ENCODE measurements at places on chromosomes 16 and 17.

GRCh38 chr16:20870122-20870820 is 29.9 kb downstream of the DCUN1D3 start:
- DNase-seq: no peak

DNA sequence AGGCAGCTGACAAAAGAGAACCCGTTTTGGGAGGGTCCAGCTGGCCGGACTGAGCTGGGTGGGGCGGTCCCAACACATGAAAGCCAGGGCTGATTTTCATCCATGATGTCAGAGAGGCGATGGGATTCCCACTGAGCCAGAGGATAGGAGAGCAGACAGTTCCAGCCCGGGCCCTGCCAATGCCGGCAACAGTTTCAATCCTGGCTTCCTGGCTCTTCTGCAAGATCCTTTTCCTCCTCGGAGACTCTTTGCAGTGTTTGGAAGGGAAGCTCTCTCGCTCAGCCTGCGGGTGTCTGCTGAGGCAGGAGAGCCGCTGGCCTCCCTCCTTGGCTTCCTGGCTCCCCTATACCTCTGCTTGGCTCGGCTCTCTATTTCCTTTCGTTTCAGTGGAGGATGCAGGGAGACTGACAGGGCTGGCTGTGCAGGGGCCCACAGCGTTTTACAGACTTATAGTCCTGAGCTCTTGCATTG is 145.5 kb upstream of the SOX9 start:
- peak; percentile 61 for DNase-seq

GRCh38 chr16:16080465-16081065 is 131.1 kb downstream of the ABCC1 start:
- DNase-seq: no peak

- peak; percentile 95 for DNase-seq
These were observed 47.1 kb downstream of the VMP1 start for GRCh38 chr17:59754552-59754951.

DNA sequence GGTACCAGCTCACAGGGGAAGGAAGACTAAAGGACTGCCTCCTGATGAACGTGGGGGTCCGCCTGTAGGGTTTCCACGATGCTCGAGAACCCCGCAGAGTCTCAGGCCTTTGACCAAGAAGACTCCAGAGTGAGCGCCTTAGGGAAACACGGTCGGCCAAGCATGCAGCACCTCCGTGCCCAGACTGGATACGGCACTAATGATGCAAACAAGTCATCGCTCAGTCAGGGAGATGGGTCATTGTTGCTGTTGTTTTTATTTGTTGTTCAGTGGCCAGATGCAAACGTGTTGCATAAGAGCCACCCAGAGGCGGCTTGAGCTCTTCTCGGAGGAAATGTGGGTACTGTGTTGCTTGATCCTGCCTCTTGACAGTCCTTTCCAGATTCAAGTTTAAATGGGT is 19.3 kb upstream of the RBFOX3 start:
- DNase-seq: no peak

- no peak for DNase-seq
These were observed 283.0 kb downstream of the MAF start for GRCh38 chr16:79317521-79317920.

DNA sequence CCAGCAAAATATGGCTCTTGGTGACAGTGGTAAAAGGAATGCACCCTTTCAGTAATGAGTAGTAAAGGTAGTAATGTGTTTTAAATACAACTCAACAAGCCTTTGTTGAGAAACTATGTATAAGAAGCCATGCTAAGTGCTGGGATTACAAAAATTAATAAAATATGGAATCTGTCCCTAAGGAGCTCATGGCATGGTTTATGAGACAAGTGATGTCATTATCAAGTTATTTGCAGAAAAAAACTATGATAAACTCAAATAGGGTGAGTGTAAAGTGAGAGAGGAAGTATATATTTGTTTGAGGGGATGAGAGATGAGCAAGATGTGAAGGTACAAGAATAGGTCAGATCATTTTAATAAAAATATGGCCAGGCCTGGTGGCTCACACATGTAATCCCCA is 76.9 kb downstream of the NF1 start:
- no peak for DNase-seq

DNA sequence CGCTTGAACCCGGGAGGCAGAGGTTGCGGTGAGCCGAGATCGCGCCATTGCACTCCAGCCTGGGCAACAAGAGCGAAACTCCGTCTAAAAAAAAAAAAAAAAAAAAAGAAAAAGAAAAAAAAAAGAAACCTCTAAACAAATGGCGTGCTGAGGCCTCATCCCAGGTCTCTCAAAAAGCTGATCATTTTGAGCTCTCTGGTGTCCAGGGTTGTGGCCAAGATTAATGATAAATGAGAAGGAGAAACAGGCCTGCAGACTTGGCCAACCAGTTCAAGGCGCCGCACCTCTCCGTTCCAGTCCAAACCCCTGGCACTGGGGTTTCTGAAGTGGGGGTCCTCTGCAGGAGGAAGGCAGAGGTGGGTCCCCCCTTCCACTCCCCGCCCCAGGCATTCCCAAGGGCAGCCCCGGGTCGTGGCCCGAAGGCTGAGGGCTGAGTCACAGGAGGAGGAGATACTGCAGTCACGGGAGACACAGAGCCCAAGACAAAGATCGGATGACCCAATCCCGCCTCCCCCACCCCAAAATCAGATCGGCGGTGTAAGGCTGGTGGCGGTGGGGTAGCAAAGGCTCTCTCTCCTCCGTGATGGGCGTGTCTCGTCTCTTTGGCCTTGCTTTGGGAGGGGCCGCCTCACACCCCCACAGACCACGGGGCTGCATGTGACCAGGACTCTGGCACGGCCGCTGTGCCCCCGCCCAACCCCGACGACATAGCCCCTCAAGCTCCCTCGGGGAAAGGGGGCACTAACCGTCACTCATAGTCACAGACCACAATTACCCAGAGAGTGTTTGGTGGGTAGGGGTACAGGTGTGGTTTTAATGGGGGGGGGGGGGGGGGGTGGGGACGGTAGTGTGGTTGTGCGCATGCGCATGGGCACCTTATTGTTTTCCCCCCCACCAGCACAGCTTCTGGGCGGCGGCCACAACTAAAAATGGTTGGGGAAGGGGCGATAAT is 1.1 kb downstream of the VAT1 start:
- peak; percentile 45 for DNase-seq

GRCh38 chr17:82965371-82965770 is 114.0 kb upstream of the METRNL start:
- no peak for DNase-seq

DNA sequence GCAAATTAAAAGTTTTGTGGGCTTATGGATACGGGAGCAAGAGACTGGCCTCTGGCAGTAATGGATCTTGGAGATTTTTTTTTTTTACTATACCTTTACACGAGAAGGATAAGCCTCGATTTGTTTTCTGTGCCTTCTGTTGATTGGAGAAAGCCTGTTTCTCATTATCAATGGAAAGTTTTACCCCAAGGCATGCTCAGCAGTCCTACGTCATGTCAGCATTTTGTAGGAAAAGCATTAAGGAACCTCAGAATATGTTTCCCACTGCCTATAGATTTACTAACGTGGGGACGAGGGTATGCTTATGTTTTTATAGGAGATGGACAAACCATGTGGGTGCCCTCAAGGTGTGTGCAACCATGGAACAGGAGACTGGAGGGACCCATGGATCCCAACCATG is 26.8 kb downstream of the CD300LG start:
- DNase-seq: no peak

GRCh38 chr17:56521414-56522141 is 71.9 kb upstream of the NOG start:
- DNase-seq: no peak

DNA sequence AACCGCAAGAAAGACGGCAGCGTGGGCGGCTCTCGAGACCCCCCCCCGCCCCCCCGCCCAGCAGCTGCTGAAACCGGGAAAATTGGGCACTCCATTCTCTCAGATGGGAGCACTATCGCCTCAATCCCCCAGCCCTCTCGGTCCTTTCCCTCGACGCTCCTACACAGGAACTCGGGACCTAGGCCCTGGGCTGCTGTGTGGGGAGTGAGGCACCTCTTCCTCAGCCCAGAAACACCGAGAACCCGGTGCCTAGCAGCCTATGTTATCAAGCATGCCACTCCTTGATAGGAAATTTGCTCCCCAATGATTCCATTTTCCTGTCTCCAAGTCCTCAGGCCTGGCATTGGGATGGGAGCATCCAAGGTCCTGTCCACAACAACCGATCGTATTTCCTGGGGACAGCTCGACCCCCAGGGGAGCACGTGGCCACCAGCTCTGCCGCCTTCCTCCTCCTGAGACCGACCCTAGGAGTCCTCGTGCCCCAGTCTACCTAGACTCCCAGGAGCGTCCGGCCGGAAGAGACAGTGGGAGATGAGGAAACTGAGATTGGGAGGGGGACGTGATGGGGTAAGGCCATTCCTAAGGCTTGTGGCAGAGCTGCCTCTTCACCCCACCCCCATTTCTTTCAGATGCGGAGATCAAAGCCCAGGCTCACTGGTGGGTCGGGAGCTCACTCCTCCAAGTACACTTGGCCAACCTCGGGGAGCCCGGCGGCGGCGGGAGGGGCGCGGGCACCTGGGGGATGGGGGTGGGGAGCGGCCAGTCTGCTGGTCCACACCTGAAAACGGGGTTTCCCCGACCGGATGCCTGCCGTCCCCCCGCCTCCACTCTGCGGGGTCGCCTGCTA is 17.5 kb upstream of the CBX8 start:
- DNase-seq: no peak

- no peak for DNase-seq
These were observed 10.3 kb downstream of the GSG1L2 start for GRCh38 chr17:9811537-9811936.

- no peak for DNase-seq
These were observed 17.6 kb upstream of the WDR45B start for GRCh38 chr17:82665891-82666290.

GRCh38 chr17:55432358-55433028 is 10.9 kb upstream of the MMD start:
- DNase-seq: no peak

DNA sequence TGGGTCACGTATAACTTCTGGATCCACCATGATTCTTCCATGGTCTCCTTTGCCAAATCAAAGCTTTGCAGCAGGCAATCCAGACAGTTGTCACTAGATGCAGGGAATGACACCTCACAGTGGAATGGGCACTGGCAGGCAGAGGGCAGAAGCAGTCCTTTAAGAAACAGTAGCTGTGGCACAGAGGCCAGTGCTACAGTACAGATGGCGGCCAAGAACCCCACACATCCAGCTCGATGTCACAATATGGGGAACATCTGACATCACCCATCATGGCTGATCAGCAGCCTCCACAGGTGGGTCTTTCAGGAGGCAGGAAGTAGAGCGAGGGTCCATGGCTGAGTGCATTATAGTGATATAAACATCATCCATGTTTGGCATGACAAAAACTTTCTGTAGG is 18.8 kb upstream of the ERN1 start:
- DNase-seq: peak; percentile 60

GRCh38 chr16:46632778-46633733 is 11.9 kb upstream of the SHCBP1 start:
- DNase-seq: no peak

- DNase-seq: no peak
These were observed 90.7 kb upstream of the CLEC18B start for GRCh38 chr16:74511961-74512360.

- DNase-seq: no peak
These were observed 28.0 kb upstream of the CDH13 start for GRCh38 chr16:82598771-82599170.

DNA sequence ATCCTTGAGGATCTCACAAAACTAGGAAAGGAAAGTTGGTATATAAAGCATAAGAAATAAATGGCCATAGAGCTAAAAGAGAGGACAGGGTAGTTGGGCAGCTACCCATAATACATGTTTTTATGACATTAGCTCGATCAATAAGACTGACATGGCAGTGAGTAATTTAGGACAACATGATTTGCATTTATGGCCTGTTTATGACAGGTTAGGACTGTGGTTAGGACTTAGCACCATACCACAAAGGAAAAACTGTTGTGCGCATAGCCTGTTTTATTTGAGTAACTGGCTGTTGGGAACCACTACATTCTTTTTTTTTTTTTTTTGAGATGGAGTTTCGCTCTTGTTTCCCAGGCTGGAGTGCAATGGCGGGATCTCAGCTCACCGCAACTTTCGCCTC is 18.0 kb upstream of the TRIM37 start:
- no peak for DNase-seq

GRCh38 chr16:75475420-75475847 is 10.9 kb upstream of the TMEM170A start:
- DNase-seq: no peak

GRCh38 chr17:13635951-13636350 is 34.2 kb upstream of the HS3ST3A1 start:
- peak; percentile 50 for DNase-seq

DNA sequence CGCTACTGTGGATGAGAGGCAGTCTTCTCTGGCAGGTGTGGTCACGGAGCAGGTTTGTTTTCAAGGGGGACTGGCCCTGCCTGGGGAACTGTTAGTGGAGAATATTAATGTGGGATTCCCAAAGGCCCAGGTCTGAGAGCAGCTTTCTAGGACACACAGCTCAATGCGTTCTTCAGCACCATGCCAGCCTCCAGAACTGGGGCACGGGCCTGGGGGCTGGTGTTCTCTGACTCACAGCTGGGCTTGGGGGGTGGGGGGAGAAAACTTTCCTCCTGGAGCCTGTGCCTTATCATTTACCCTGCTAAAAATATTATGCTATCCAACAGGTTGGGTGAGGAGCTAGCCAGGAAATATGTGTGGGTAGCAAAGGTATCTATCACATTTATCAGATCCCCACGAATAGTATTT is 13.5 kb upstream of the LHX1 start:
- no peak for DNase-seq

- DNase-seq: no peak
These were observed 13.0 kb upstream of the MTSS2 start for GRCh38 chr16:70698901-70699300.

GRCh38 chr17:48295362-48296288 is 134.4 kb downstream of the SKAP1 start:
- DNase-seq: peak; percentile 20

- no peak for DNase-seq
These were observed 298.0 kb upstream of the PMFBP1 start for GRCh38 chr16:72469932-72470331.

GRCh38 chr17:1251866-1252608 is 18.2 kb upstream of the BHLHA9 start:
- no peak for DNase-seq

GRCh38 chr16:70437017-70437581 is 1.8 kb downstream of the ST3GAL2 start:
- DNase-seq: peak; percentile 25

DNA sequence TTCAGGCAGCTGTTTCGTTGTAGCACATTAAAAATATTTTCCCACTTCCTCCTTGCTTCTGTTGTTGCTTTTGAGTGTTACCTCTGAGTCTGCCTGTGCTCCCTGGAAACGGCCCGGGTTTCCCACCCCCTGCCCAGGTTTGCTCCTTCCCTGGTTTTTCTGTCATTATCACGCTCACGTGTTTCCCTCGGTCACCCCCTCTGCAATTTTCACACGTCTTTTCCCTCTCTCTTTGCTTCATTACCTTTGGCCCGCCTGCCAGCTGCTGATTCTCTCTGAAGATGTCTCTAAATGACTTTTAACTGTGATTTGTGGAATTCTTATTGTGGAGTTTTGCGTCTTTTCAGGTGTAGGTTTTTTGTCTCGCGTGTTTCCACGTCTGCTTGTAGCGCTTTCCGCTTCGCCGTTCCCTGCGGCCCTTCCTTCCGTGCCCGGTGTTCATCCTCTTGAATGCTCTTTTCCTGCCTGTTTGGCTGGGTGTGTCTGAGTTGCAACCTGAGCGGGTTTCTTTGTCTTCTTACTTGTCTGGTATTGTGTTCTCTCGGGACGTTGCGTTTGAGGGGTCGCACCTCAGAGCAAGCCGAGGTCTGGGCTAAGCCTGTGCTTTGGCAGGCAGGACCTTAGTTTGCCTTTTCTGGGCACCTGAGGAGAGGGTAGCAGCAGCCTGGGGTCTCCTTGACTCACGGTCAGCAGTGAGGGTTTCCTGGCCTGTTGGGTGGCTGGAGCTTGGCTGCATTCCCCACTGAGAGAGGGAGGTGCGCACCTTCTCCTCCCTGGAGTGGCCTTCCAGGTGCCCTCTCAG is 96.3 kb upstream of the ZNF750 start:
- DNase-seq: no peak

Measured in MCF 10A (cell line).